Effector memory CD4-positive, alpha-beta T cell (primary cell): ENCODE measurements at places on chromosomes 7 and 10.

DNA sequence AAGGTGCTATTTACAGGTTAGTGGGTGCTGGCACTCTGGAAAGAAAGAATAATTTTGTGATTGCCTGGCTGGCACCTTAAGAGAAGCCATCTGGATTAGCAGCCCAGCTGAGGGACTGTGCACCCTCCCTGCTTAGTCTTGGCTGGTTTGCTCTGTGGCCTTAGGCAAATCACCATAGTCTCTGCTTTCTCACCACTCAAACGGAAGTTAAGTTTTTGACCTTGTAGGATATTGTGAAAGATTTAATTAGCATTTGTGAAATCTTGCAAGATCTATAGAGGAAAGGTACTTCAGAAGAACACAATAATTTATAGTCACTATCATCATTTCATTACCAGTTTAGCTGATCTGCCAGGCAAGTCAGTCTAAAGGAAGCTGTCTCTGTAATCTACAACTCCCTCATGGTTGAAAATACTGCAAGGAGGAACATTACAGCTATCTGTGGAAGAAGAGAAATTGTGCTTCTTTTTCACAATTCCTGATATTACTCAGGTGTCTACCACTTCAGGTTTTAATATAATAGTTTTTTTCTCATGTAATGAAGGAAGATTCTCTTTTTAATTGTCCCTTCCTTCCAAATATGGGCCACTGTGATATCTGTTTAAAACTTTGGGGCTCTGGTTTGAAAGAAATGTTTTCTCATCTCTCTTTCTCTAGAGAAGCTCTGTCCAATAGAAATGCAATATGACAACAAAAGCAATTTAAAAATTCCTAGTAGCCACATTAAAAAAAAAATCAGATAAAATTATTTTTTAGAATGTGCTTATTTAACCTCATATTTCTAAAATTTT is 219.6 kb downstream of the PTEN start:
- DNase-seq = no peak

- DNase-seq = no peak
Observed at GRCh38 chr7:84422790-84423189, 228.2 kb upstream of the SEMA3A start.

DNA sequence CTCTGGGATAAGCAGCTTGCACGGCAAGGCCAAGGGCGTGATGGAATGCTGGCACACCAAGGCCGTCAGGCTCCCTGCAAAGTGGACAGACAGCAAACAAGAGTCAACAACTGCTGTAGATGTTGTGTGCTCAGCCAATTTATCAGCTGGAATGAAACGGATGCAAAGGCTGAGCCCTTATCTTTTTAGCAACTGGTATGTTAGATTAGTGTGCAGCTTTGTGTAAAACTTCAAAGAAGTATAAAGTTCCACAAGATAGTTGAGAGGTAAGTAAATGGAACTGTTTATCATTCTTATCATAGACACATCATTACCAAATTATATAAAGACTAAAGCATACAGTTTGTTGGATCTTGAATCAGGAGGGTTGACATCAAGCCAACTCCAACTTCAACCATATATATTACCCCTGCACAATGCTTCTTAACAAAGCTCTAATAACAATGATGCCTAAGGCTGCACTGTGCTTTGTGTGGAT is 289.0 kb downstream of the TNS3 start:
- DNase-seq = no peak

- no peak for DNase-seq
Observed at GRCh38 chr10:25824050-25824449, 110.0 kb upstream of the MYO3A start.

DNA sequence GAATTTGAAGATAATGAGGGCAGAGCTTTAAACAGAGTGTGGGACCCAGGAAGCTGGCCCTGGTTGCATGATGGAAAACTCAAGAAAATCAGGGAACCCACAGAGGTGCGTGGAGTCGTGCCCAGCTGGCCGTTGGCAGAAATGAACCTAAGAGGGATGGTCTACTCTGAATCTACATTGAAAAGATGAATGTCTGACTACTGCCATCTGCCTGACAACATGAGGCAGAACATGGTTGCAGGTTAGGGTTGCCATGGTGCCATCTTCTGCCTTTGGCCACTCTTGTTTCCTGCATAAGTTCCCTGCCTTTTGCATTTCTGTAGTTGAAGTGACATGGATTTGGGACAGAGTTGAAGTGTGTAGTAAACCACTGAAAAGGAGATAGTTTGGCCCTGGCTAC is 138.5 kb upstream of the COBL start:
- no peak for DNase-seq

DNA sequence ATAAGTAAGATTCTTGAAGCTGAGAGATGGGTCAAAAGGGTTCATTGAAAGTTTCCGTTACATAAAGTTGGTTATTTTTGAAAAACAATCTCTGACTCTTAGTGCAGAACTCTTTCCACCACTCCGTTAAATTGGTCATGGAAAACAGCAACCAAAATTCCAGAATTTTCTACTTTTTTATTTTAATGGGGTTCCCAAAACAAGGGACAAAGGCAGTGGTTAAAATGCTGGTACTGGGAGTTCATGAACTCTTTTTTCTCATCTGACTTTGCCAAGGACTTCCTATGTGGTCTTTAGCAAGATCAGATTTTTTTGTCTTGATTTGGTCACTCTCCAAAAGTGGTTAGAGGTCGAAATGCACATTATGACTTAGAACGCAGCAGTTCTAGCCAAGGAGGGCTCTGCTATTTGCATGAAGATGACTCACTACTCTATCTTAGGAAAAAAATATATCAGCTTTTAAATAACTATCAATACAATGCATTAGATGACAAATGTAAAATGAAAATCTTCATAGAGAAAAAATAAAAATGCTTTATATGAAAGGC is 145.7 kb downstream of the REEP3 start:
- DNase-seq = no peak

DNA sequence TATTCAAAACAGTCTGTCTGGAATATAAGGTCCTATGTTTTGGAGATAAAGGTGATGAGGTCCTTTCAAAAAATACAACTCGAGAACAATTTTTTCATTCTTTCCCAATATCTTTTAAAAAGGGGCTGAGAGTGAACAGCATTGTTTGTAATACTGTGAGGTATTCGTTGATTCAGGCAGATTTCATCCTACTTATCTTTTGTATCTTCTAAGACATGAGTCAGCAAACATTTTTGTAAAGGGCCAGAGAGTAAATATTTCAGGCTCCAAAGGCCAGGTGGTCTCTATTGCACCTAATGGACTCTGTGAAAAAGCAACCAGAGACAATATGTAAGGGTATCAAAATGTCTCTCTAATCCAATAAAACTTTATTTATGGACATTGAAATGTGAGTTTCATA is 8.1 kb upstream of the ANK3 start:
- DNase-seq = no peak

- no peak for DNase-seq
Observed at GRCh38 chr10:78335691-78336401, 302.2 kb downstream of the RPS24 start.

DNA sequence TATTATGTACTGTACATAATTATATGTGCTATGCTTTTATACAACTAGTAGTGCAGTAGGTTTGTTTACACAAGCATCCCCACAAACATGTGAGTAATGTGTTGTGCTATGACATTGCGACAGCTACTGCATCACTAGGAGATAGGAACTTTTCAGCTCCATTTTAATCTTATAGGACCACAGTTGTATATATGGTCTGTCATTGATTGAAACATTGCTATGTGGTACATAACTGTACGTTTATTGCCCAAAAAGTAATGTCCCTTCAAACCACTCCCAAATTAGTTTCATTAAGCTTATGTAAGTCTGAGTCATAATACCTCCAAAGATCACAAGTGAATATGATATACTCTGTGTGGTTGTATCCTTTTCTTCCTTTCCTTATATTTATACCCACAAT is 183.2 kb upstream of the POT1 start:
- no peak for DNase-seq

GRCh38 chr10:33195608-33196376 is 138.7 kb downstream of the NRP1 start:
- no peak for DNase-seq

DNA sequence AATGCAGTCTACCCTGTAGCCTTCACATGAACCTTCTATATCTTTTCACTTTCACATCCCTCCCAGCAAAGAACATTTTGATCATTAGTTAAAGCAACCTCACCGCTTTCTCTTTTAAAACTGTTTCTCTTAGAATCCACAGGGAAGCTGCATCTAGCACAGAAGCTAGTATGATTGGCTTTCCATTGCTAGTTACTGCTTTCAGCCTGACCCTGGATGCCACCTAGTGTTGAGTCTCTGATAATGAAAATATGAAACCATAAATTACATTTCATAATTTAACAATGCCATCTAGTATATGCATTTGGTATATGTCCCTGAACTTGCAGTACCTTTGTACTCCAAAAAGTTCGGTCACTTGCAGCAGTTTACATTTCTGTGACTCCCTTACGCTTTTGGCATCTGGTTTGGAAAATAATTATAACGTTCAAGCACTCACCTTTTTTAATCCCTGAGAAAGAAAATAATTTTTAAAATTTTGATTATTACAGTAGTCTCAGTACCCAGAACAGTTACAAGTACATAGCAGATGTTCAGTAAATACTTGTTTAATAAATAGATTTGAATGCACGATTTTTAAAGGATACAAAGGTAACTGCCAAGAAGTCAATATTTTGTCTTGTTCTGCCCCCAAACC is 22.7 kb downstream of the CISD1 start:
- DNase-seq = no peak

GRCh38 chr7:38185395-38186307 is 7.6 kb downstream of the STARD3NL start:
- DNase-seq = no peak

DNA sequence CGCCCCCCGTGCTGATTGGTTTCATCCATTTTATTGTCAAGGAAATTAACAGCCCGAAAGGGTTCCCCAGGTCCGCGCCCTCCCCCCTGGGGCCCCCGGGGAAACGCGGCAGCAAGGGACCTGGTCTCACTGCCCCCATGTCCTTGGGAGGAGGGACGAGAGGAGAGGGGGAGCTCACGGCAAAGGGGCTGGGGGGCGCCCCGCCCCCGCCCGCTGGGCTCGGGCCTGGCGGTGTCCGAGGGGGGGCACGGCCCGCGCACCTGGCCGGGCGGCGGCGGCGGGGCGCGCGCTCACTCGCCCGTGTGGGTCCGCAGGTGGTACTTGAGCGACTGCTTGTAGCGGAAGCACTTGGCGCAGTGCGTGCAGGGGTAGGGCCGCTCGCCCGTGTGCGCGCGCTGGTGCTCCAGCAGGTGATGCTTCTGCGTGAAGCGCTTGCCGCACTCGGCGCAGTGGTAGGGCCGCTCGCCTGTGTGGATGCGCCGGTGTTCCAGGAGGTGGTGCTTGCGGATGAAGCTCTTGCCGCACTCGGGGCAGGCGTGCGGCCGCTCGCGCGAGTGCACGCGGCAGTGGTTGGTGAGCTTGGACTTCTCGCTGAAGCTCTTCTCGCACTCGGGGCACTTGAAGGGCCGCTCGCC is 29.3 kb downstream of the ZNF777 start:
- DNase-seq = no peak

- DNase-seq = no peak
Observed at GRCh38 chr7:83452256-83452655, 196.7 kb downstream of the SEMA3E start.

DNA sequence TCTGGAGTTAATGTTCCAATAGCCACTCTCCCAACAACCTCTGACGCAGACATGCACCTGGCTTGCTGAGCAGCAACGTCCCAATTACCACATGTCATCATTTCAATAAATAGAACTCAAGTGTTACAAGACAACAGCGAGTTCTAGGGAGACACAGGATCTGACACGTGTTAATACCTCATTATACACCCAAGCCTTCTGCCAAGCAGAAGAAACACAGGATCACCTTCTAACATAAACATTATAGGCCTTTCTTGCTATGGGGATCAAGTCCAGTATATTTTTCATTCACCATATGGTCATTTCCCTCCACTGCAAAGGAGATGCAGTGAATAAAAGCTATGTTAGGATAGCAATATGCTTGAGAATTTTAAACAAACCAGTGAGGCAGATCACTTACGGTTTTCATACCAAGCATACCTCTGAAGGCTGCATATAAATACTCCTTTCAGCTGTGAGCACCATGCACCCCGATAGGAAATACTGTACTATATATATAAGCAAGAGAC is 74.2 kb downstream of the JAZF1 start:
- DNase-seq = no peak

- DNase-seq = no peak
Observed at GRCh38 chr10:78551184-78552005, 517.4 kb upstream of the ZMIZ1 start.
